Fibroblast of skin of back (primary cell): ENCODE measurements at places on chromosomes 7 and 10.

GRCh38 chr7:126302639-126303038, 950.1 kb downstream of the GRM8 start:
- DNase-seq = no peak

DNA sequence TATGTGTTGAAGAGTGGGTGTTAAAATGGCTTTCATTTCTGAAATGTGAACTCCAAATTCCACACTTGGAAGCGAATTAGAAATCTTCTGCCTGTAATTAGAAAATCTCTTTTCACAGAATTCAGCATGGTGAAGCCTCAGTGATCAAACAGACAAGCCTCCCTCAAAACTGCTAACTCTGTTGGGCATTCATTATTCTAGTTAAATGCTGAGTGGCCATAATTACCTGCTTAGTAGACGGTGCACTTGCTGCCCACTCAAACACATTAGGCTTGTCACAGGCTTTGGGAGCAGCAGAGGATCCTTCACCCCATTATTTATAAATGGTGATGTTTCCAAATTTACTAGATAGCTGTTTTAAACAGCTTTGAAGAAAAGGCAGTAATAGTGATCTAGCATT, 177.2 kb upstream of the PCLO start:
- DNase-seq = no peak

GRCh38 chr10:73019100-73019499, 64.5 kb upstream of the PLA2G12B start:
- DNase-seq = no peak

DNA sequence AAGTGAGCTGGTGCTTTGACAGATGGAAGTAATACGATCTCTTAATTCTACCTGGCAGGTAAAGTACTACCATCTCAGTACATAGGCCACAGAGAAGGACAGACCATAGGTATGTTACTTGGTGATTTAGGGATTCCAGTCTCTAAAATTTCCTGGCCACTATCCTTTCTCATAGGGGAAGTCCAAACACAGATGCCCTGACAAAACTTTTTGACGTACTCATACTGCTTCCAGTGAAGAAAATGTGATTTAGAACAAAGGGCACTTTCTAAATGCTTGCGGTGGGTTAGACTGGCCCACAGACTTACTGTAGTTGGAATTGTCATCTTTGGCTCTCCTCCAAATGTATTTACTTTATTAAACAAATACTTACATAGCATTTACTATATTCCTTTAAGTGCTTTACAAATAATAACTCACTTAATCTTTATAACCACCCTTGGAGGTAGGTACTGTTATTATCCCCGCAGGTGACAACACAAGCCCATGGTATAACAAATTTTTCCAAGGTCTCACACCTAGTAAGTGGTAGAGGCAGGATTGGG, 3.0 kb downstream of the PI4K2A start:
- no peak for DNase-seq

DNA sequence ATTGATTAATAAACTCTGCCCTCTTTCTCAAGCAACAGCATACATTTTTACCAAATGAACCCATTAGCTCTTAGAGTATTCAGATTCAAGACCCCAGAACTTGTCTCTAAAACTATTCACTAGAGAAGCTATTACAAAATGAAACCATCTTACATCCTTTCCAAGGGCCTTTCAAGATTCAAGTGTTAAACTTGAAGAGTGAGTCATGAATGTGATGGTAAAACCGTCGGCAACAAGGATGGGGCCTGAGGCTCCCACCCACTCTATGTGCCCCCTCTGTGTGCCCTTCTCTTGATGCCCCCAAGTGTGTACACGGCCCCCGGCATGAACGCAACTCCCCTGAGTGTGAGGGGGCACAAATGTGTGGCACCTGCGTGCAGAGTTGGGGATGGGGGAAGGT, 46.4 kb downstream of the SFMBT2 start:
- DNase-seq = no peak

- DNase-seq = peak; percentile 49
Observed at GRCh38 chr10:11874568-11875493, 51.7 kb downstream of the PROSER2 start.

DNA sequence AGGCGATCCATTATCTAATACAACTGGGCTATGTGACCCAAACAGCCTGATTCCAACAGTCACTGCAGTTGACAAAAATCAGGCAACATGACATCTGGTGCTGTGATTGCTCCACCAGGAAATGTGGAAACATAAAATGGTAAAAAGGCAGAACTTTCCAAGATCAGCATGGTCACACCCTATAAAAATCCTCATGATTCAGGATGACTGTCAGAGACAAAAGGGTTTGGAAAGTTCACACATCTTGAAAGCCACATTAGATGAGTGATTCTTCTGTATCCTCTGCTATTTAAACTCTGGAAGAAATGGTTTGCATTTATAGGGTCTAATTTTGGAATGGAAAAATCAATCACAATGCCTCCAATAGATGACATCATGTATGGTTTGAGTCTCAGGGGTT, 662.6 kb upstream of the IGFBP3 start:
- DNase-seq = peak; percentile 59

GRCh38 chr10:11326241-11326640, 285.2 kb downstream of the USP6NL start:
- DNase-seq = no peak

GRCh38 chr10:416091-416515, 273.4 kb downstream of the DIP2C start:
- DNase-seq = peak; percentile 3

- no peak for DNase-seq
Observed at GRCh38 chr7:55469271-55469681, 103.0 kb downstream of the VOPP1 start.

DNA sequence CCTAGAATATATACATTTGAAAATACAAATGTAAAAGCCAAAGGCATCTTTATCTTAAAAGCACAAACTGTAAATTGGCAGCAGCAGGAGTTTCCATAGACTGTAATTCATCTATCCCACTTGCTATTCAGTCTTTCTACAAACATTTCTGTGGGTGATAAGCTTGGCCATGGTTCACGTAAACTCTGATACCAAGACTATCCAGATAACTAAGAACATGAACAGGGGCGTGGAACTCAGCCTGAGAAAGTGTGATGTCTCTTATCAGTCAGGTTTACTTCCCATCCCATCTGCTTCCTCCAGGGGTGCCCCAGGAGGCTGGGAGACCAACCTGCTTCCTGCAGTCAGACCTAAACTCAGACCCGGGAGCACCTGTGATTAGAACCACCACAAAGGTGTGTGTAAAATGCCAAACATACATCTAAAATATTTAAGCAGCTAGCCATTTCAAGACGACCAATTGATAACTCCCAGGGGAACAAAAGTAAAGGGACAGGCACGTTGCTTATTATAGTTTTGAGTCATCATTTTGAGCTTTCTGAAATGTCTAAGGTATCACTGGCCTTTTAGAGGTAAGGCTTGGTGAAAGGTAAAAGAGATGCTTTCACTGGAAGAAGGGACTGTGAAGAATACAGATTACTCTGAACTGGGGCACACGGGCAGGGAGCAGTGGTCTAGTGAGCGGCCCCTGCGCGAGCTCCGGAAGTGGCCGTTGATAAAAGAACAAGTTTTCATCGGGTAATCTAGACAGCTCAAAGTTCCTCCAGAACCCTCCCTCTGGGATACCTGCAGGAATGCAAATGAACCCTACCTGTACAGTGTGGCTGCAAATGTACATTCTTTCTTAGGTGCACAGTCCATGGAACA, 51.5 kb downstream of the RSU1 start:
- no peak for DNase-seq

DNA sequence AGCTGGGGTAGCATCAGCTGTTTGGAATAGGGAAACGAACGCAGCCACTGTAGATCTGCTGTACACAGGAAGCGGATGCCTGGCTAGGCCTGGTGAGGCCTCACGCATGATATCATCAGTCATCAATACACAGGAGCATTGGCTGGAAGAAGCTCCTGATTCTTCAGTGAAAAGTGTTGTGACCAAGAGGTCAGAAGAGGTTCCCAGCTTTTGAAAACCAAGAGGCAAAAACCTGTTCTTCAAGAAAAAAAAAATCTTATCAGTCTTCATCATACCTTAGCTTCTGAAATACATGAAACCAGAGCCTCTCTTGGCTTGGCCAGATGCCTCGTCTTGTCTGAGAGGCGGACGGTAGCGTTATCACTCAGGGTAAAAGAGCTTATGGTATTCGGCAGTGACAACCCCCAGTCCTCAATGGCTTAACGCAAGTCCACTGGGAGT, 139.3 kb upstream of the TCF7L2 start:
- no peak for DNase-seq

GRCh38 chr10:29130190-29130673, 158.6 kb upstream of the LYZL1 start:
- no peak for DNase-seq

DNA sequence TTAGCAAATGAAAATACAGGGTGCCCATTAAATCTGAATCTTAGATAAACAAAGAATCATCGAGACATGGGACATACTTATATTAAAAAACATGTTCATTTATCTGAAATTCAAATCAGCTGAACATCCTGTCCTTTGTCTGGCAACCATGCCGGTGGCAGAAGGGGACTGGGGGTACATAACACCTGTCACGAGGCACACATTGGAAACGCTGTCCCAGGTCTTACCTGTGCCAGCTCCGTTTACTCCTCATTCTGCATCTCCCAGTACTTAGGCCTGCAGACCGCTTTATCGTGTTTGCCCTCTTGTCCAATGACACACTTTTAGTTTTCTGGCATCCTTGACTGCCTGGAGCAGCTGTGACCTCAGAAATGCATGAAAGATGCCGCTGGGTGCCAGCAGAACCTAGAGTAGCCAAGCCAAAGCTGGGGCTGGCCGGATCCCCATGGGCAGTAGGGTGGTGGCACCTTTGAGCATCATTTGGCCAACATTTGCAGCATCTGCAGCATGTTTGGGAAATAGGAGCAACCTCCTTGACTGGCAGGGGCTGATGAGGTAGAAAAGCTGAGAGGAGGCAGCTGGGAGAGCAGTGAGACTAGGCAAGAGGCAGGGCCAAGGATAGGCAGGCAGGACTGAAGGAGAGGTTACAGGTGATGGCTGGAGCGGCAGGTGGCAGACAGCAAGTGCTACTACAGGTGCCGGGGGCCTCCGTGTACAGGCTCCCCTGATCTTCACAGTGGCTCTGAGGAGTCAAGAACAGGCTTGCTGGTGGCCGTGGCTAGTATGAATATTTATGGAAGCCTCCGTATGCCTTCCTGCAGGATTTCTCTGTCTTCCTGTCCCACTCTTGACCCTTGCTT, 62.3 kb upstream of the BTBD16 start:
- DNase-seq = no peak

DNA sequence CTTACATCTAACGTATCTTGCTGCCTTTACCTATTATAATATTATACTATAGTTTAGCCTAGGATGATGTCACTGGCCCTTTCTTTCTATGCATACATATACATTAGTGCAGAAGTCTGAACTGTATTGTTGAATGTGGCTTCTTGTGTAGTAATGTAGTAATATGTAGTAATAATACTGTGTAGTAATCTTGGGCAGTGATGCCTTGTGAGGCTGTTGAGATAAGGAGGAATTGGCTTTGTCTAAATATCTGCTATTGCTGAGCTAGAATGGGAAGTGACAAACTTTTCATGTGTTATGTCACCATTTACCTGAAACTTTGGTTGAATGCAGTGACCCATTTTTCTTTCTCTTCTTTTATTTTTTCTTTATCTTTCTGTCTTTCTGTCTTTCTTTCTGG, 11.0 kb downstream of the GLCCI1 start:
- no peak for DNase-seq

DNA sequence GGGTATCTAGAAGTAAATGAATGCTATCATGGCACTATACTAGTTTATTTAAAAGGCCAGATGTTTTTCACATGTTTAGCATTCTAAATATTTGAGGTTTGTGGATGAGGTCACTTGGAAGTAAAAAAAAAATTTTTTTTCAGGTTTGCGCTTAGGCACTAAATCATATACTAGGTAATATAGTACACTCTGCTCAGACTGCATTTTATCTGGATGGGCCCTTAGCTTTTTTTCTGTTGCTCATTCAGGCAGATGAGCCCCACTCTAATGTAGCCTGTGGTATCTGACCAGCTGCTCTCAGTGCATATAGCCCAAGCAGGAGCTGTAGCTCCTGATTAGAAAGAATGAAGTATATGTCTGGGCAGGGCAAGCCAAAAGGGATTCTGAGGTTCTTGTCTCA, 210.1 kb downstream of the AUTS2 start:
- DNase-seq = no peak

DNA sequence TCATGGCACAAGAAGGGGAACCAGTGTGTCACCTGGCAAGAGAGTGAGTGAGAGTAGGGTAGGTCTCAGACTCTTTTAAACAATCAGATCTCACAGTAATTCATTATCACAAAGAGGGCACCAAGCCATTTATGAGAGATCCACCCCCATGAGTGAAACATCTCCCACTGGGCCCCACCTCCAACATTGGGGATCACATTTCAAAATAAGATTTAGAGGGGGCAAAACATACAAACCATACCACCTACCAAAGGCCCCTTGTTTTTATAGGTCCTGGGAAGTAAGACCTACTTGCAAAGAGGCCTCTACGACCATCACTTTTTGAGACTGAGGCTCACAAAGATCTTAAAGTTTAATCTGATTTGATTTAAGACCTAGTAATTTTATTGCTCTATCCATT, 134.9 kb downstream of the NRCAM start:
- DNase-seq = no peak

GRCh38 chr7:141685285-141686023, 16.5 kb downstream of the DENND11 start:
- no peak for DNase-seq

DNA sequence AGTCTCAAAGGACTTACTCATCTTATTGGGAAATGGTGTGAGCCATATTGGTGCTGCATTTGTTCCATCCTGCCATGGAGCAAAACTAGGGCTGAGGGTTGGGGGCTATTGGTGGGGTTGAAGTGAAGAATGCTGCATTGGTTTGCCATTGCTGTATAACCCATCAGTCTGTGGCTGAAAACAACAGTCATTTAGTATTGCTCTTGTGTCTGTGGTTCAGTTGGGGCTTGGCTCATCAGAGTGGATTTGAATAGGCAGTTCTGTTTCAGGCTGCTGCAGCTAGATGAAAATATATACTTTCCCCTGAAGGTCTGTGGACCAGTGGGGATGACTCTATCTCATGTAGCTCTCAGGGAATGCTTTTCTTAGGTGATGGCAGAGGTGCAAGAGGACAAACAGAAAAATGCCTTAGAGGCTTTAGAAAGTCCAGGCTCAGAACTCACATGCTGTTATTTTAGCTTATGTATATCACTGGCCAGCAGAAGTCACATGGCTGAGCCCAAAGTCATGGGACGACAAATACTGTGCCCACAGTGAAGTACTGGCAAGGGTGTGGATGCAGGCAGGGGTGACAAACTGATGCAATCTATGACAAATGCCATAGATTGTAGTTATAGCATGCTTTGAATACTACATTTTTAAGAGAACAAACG, 15.2 kb upstream of the EXOC6 start:
- DNase-seq = peak; percentile 59

- DNase-seq = no peak
Observed at GRCh38 chr7:114183311-114184088, 231.1 kb upstream of the FOXP2 start.
